Stimulated activated CD8-positive, alpha-beta memory T cell treated with anti-CD3 and anti-CD28 coated beads, Interleukin-15, amount 100 ng/mL, for 48 hours (primary cell): ENCODE measurements at places on chromosomes 6 and 20.

DNA sequence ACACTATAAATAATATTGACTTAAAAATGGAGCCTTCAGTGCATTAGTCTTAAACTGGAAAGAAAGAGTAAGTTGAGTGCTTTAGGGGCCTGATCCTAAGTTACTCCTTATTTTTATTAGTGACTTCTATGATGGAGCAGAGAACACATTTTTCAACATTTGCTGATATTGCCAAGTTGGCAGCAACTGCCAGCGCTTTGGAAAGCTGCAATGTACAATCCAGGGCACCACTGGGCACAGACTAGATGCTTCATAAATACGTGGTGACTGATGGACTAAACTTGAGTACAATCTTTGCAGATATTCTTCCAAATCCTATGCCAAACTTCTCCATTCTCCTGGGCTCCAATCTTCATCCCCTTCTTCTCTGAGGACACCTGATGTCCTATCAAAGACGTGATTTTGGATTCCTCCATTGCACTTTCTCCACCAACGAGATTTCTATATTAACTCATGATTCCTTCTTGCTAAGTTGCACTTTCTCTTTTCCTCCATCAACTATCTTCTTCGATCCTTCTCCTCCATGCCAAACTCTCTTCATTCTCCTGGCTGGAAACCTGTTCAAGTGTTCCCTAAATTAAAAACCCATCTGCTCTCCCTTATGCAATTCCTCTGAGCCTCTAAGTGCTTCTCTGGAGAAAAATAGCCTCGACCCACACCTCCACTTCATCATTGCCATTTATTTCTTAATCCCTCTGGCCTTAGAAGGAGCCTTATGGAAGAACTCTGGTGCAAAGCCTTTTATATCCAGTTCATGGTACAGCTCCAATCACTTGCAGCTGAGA lies 28.5 kb upstream of the PAK5 start:
- DNase-seq, result no peak

GRCh38 chr6:37698264-37699137 lies 818 bp upstream of the MDGA1 start:
- DNase-seq, result no peak

DNA sequence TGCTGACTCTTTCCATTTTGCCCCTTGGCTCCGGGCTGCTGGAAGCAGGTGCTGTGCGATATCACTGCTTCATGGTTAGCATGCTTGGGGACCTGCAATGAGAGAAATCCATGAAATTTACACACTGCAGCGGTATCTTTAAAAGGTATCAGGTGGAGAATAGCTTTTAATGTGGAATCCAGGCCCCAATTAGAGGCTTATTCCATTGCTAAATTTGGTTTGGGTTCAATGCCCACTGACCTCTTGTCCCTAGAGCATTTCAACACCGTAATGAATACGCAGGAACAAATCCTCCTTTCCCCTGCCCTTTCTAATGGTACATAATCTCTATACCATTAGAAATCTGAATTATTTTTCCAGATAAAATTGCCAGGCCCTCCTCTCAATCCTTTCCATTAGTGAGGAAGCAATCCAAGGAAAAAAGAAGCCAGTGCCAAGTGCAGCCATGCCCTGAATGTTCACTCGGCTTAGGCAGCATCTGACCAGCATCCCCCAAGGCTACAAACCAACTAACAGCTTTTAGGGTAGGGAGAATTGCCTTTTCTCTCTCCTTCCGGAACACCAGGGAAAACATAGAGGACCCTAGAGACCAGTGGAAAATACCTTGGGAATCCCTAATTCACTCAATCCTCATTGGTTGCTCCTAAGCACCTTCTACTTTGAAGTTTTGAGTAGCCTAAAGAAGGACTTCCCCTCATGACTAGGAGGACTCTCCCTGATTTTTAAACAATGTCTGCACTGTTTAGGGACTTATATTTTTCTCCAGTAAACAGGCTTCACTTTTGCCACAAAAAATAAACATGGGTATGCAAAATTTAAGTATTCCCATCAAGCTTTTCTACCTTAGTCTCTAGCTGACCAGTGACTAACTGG lies 143.1 kb downstream of the QRSL1 start:
- no peak for DNase-seq

GRCh38 chr6:167855825-167856425 lies 29.2 kb downstream of the AFDN start:
- DNase-seq, result no peak

DNA sequence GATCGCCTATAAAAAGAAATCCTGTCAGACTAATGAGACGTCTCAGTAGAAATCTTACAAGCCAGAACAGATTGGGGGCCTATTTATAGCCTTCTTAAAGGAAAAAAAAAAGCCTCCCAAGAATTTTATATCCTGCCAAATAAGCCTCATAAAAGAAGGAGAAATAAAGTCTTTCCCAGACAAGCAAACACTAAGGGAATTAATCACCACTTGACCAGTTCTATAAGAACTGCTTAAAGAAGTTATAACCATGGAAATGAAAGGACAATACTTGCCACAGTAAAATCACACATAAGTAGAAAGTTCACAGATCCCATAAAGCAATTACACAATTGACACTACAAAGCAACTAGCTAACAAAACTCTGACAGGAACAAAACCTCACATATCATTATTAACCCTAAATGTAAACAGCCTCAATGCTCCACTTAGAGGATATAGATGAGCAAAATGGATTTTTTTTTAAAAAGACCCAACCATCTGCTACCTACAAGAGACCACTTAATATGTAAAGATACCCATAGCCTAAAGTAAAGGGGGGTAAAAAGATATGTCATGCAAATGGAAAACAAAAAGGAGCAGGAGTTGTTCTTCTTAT lies 13.4 kb downstream of the SLC22A16 start:
- no peak for DNase-seq

- no peak for DNase-seq
These were observed 37.6 kb upstream of the MPC1 start for GRCh38 chr6:166420351-166420750.

DNA sequence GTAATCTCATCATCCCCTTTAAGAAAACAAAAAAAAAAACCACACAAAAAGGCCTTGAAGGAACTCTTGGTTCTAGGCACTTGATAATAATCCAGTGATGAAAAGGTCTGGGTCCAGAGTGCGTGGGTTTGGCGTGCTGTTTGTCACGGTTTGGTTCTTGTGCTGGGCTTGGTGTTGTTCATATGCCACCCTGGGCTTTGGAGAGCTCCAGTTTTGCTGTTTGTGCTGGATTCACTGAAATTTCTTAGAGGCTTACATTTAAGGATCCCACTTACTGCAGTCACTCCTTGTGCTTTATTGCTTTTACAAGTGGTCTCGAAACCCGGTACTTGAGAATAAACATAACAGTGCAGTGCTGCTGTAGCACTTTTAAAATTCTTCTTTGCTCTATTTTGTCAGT lies 68.8 kb upstream of the XRN2 start:
- no peak for DNase-seq

DNA sequence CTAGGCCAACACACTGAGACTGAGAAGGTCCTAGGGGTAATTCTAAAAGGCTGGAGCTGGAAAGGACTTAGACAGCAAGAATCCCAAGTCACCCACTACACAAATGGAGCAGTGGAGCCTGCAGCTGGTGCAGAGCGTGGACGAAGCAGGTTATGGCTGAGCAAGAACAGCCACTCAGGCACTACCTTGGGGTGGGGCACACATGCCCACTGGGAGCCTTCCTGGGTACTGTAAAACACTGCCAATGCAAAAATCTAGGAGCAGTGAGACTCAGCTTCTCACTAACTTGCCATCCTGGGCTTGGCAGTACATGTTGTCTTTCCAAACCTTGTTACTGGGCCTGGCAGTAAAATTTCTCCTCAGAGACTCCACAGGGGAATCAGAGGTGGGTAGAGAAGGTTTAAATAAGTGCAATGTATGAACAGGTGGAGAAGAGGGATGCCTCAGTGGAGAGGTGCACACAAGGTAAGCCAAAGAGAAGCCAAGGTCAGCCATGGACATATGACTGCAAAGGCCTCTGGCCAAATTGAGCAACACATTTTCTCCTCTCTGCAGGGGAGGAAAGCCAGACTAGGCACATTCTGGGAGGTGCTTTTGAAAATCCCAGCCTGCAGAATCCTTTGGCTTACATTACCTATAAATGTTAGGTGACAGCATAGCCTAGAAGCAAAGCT lies 105.6 kb downstream of the TNFRSF21 start:
- DNase-seq, result no peak

GRCh38 chr6:152669895-152670294 lies 27.8 kb upstream of the MYCT1 start:
- no peak for DNase-seq

- DNase-seq, result no peak
These were observed 542.0 kb upstream of the MARCKS start for GRCh38 chr6:113315165-113315564.

DNA sequence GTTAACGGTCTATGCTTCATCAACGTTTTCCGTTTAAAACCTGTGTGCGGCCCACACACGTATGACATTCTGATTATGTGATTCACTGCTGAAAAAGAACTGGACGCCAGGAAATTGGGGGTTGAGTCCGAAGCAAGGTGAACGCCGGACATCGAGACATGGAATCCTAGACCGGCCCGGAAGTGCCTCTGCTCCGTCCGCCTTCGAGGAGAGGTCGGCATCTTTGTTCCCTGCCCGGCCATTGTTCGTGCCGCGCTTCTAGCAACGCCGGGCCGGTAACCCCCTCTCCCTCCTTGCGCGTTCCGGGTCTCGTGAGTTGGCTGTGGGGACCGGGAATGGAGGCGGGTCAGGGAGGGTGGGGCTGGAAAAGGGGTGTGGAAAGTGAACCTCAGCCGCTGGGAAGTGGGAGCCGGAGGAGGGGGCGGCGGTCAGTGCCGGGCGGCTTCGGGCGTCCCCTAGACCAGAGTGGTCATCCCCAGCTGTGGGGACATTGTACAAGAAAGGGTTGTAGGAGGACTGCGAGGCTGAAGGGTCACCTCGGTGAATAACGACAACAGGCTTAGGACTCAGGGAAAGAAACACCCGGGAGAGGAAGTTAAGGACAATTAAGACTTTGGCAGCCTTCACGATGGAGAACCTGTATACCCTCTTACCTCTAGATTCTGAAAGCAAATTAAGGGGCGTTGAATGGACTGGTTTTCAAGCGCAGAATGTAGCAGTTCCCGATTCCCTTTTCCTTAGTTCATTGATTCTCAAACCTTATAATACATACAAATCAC lies at the start of gene ZSCAN9:
Gene ZSCAN9, plus strand, starts transcription at position 220 of the 779 bp plus-strand sequence. CDS start 1,810 bp downstream, outside the sequence.
- DNase-seq, result peak; percentile 37

DNA sequence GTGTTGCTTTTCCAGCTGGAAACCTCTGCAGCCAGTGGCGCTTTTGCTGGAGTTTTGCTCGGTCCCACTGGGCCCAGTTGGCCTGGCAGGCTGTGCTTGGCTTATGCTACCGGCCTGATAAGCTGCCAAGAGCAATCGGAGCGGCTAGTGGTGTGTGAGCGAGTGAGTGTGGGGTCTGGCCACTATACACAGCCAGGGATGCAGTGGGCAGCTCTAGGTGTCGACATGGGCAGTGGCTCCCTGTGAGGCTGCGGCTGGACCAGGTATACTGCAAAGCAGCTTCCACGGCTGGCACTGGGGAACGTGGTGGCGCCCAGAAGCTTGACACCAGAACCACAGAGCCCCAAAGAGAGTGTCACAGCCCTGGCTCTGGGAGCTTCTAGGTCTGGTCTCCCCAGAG lies 996.5 kb downstream of the GRIK2 start:
- no peak for DNase-seq

- DNase-seq, result no peak
These were observed 45.2 kb upstream of the BCLAF1 start for GRCh38 chr6:136334853-136335252.

DNA sequence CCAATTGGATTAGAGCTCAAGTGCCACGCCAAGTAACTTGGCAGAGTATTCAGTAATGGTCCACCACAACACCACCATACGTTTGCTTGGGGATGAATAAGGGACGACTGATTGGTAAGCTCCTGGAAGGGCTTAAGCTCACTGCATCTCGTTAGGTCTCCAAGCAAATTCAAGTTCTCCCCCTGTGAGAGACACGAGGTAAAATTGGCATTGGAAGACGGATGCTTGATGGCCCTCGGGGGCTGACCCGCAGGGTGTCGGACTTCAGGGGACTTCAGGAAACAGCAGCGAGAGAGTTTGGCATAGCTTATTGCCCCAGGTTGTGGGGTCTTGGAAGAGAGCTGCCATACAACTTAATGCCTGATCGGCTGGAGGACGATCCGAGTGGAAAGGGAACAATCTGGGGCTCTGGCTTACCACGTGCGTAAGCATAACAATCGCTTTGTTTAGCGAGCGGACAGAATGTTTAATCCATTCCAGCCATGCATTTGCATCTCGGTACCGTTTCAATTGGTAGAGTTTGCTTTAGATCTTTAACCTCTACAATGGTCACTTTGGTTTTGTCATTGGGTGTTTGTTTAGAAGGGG lies 4.8 kb upstream of the ZNFX1 start:
- no peak for DNase-seq

DNA sequence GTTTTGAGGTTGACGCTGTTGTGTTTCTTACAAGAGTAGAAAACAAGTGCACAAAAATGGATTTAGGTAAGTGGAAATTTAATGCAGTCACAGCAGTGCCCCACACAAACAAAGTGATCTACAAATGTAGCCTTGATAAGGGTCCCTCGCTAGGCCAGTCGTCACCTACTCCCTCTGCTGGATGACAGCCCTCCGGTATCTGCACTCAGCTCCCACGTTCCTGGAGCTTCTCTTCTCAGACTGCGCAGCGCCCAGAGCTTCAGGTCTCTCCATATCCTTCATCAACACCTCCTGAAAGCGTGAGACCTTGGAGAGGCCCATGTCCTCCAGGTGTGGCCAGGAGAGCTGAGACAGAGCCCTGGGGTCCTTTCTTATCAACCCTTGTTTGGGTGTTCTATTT lies 58.3 kb upstream of the MAP3K4 start:
- no peak for DNase-seq

GRCh38 chr6:6721606-6722005 lies 133.1 kb downstream of the LY86 start:
- DNase-seq, result no peak

DNA sequence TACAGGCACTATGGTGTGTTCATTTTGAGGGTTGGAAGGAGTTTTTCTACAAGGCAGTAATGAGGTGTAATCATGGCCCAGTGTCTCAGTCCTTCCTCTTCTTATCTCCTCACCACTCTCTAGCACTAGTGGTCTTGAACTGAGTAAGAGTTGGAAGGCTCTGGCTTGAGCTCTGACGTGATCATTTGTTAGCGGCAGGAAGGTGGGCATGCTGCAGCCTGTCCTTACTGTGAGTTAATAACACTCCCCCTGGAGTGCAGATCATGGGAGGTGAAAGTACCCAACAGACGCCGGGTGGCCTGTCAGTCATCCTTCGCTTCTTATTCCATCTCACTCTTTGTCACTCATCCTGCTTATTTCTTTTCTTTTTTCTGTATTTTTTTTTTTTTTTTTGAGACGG lies 356.9 kb downstream of the CDKAL1 start:
- DNase-seq, result no peak

GRCh38 chr20:63103402-63104311 lies 96.9 kb upstream of the BHLHE23 start:
- DNase-seq, result no peak
